Activated CD4-positive, alpha-beta T cell treated with anti-CD3 and anti-CD28 coated beads, Interleukin-2, amount 50 U/mL, for 1 hour (primary cell): ENCODE measurements at places on chromosomes 1 and 21.

DNA sequence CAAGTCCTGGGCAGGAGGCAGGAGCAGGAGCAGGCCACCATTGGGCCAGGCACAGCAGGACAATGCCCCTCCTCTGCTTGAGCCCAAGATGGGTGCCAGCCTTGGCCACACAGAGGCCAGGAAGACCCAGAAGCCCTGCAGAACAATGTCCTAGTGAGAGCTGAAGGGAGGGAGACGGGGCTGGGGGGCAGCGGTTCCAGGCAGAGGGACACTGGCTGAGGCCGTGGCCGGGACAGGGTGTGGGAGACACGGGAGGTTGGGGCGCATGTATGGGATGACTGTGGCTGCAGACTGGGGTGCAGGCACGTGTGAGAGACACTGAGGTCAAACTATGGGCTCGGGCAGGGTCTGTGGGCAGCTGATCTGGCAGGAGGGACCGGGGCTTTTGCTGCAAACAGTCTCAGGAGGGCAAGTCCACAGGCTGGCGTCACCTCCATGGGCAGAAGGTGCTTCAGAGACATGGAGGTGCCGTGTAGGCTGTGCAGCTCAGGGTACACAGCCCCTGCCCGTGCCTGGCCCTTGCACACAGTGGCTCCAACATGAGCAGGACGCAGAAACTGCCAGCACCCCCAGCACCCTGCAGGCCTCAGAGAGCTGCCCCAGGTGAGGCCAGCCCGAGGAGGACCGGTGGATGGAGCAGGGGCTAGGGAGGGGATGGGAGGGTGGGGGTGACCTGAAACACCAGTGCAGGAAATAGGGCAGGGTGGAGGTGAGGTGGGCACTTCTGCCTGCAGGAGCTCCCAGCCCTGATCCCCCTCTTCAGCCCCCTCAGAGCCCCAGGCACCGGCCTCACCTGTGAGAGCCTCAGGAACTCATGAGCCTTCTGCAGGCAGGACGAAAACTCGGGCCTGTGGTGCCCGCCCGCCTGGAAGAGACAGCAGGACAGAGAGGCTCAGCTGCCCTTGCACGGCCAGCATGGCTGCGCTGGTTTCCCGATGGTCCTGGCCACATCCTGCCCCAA lies 19.5 kb downstream of the LSS start:
- no peak for DNase-seq

DNA sequence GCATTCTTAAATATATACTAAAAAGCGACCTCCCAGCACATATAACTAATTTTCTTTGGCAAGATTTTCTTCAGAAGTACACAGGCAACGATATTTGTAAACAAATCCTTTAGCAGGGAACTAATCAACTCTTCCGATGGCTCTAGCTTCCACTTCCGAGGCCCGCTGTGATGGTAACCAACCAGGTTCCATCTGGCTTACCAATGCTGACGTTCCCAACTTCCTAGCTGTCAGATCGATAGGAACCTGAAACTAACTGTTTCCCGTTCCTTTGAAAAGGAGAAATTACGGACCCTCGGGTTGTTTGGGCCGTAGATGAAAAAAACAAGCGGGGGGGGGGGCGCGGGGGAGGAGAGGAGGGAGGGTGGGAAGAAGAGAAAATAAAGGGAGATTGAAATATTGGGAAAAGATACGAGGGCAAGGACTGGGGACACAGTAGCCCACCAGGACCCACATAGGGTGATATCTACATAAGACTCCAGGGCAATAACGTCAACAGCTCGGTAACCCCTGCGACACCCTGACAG lies 513 bp downstream of the GTF2B start:
- DNase-seq = peak; percentile 16

GRCh38 chr1:1264868-1265272 lies 8.8 kb downstream of the UBE2J2 start:
- no peak for DNase-seq

DNA sequence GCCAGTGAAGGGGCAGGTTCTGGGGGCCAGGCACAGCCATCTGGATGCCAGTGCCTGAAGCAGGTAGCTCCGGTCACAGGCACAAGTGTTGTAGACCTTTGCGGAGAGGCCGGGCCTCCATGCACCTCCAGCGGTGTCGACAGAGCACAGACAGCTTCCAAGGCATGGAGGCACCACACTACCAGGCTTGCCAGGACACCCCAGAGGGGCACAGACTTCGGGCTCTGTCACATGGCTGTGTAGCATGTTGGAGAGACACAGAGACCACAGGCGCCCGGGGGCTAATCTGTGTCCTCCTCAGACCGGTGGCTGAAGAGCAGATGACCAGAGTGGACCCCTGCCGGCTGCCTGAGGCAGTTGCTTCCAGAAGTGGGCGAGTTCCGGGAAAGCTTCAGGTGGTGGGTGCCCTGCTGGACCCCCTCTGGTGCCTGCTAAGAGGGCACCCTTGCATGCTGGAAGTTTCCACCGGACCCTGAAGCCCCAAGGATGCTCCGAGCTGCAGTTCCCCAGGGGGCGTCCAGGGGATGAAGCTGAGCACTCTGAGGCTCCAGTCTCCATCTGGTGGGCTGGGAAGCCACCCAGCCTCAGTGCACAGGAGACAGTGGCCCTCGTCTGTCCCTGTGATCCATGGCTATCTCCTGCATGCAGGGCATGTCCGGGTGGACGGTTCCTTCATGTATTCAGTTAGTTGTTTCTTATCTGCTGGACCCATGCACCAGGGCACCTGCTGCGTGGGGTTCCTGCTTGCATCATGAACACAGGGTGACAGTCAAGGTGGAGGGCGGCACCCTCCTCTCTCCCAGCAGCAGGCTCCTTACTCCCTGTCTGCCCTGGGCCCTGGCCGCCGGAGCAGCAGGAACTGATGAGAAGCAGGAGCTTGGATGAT lies 82.4 kb downstream of the OBSCN start:
- no peak for DNase-seq

GRCh38 chr1:201114245-201115131 lies 2.3 kb upstream of the CACNA1S start:
- peak; percentile 68 for DNase-seq

- no peak for DNase-seq
These were observed 5.4 kb upstream of the SLC45A1 start for GRCh38 chr1:8312235-8313218.

GRCh38 chr1:22932803-22933470 lies 39.7 kb downstream of the LACTBL1 start:
- DNase-seq = no peak

- DNase-seq = no peak
These were observed 35.8 kb downstream of the SSBP3 start for GRCh38 chr1:54370287-54370989.

- no peak for DNase-seq
These were observed 143.6 kb downstream of the GABPA start for GRCh38 chr21:25878344-25878743.

GRCh38 chr1:165843304-165843703 lies 15.9 kb downstream of the UCK2 start:
- DNase-seq = no peak

DNA sequence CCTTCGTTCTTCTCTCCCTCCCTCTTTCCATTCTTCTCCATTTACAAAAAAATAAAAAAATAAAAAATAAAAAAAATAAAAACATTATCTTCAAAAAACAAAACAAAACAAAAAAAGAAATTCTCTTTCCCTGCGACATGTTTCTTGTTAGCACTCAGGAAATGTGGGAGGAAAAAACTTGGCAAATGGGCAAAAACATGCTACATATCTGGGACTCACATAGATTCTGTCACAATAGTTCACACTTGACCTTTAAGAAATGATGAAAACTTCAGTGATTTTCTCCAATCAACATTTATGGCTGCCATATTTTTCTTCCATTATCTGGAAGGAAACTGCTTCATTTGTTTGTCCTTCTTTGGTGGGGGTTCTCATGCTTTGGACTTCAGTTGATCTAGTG lies 109.3 kb downstream of the PRKAB2 start:
- no peak for DNase-seq

- DNase-seq = no peak
These were observed 33.9 kb downstream of the TMEM63A start for GRCh38 chr1:225848030-225848955.

DNA sequence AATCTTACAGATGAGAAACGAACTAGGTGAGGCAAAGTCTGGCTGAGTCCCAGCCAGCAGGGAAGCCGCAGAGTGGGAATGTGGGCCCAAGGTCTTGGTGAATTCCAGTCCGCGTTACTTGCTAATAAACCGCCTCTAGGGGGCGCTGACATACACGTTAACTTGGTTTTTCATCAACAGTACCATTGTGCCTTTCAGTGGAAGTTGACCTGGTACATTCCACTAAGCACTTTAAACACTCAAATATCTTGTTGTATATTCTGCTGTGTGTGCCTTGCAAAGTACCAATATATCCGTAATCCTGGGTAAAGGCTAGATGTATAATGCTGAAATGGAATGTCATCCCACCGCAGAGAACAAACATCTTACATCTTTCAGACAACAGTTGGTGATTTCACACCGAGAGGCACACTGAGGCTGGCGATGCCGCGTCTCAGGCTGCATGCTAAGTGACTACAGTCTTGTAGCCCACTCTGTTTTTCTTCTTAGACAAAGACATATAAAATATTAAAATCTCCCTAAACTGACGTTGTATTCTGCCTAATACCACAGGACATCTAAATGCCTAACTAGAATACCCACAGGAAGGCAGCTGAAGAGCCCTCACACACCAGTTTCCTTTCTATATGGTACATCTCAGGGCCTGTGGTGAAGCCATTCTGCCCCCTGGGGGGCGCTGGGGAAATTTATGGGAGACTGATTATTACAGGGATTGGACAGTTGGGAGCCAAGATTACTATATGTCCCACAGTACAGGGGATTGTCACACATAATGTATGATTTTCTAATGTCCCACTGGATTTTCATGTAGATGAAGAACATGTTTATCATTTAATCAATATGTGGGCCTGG lies 49.2 kb upstream of the C1orf198 start:
- peak; percentile 72 for DNase-seq

- DNase-seq = no peak
These were observed 235.2 kb downstream of the KCNT2 start for GRCh38 chr1:196372896-196373536.

DNA sequence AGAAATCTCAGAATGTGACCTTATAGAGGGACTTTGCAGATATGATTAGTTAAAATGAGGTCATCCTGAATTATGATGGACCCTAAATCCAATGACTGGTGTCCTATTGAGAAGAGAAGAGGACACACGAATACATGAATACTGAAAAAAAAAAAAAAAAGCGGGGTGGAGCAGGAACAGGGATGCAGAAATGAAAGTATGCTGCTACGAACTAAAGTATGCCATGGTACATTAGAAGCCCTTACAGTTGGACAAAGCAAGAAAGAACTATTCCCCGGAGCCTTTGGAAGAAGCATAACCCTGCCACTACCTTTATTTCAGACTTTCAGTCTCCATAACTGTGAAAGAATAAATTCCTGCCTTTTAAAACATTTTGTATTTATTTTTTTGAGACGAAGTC lies 557.9 kb upstream of the NCAM2 start:
- DNase-seq = no peak

- DNase-seq = peak; percentile 59
These were observed 16.4 kb upstream of the RAB29 start for GRCh38 chr1:205791568-205792180.

GRCh38 chr1:204758601-204759000 lies 73.1 kb upstream of the LRRN2 start:
- no peak for DNase-seq

DNA sequence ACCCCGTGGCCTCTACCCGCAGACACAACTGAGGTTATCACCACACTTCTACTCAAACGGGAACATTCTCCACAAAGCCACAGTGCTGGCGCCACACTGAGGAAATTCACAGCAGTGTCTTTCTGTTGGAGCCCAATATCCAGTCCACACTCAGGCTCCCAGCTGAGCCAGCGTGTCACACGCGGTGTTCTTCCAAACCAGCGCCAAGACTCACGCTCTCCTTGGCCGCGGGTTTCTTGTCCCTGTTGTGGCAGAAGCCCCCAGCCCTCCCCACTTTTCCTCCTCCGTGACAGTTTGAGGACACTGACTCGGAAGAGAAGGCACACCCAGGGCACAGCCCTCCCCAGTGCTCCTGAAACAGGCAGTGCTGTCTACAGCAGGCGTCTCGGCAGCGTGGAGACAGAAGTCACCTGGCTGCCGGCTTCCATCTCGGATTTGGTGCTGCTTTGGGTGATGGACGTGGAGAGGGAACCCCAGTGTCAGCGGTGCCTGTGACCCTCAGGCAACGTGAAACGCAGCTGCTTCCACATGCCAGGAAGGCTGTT lies 35.4 kb upstream of the AGPAT3 start:
- no peak for DNase-seq

- DNase-seq = no peak
These were observed 22.1 kb downstream of the PTPRF start for GRCh38 chr1:43552813-43553212.
